ENCODE measurements at places on chromosomes 5 and 9.

DNA sequence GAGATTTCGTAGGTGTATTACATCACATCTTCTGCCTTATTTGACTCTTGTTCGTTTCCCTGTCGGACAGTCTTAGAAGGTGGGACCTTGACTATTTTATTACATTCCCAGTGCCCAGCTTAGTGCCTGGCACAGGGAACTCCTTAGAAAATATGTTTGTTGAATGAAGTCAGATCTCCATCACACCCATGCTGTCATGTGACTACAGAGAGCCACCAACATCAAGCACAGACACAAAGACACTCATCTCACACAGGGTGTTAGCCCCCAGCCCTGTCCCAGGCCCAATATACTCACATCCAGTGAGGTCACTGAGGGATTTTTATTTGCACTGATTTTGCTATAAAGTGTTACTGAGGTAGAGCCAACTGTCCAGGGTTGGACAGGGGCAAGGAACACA, 692 bp upstream of the SRA1 start:
- H3K27me3 ChIP-seq: no peaks in the 10 kb centered on the region
- no peak for DNase-seq
- H3K4me1 ChIP-seq: peaks cover 52% of the 10 kb centered on the region
- peak overlapping the region; percentile 73 for H3K4me3 ChIP-seq
- peak overlapping the region; percentile 90 for H3K27ac ChIP-seq

DNA sequence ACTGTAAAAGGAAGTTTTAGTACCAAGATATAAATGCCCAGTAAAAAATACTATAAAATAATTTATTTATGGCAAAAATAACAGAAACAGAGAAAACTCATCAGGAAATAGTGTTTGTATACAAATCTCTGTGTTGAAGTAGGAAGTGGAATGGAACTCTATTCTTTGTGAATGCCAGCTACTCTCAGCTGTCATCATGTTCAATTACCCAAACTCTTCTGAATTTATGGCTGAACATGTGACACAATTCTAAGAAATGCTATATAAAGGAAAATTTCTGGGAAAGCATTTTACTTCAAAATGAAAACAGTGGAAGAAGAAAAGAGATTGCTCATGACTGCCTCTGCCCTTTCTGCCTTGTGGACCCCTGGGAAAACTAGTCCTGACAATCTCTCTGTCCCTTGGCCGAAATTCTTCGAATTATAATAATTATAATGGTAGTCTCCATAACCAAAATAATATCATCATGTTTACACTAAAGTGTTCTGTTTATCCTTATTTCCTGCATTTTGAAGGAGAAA, 522.3 kb upstream of the ST8SIA4 start:
- no peak overlapping the region for H3K27ac ChIP-seq
- DNase-seq: no peak
- H3K36me3 ChIP-seq: no peaks in the 10 kb centered on the region
- no peaks in the 10 kb centered on the region for H3K27me3 ChIP-seq
- no peaks in the 10 kb centered on the region for H3K4me1 ChIP-seq

DNA sequence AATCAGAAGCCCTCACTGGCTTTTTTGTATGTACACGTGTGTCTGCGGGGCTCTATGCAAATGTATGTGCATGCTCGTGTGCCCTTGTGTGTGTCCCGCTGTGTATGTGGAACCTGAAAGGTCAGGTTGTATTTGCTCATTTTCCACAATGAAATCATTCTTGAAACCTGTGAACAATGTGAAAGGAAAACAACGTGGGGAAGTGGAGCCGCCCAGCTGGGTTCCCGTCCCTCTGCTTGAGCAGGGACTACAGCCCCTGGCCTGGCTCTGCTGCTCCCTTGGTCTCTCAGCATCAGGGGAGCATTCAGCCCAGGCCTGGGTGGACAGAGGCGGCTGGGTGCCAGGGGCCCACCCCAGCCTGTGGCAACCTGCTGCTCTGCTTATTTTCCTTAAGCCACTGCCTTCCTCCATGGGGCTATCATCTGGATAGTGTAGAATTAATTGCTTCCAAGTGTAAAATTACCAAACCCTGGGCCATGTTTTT, 3.0 kb downstream of the ECSCR start:
- H3K27ac ChIP-seq: peak overlapping the region; percentile 92
- H3K4me3 ChIP-seq: peak overlapping the region; percentile 29
- no peaks in the 10 kb centered on the region for H3K36me3 ChIP-seq
- no peaks in the 10 kb centered on the region for H3K27me3 ChIP-seq
- no peak for DNase-seq

GRCh38 chr9:81389569-81389993, 299.8 kb downstream of the TLE1 start:
- no peaks in the 10 kb centered on the region for H3K4me1 ChIP-seq
- no peaks in the 10 kb centered on the region for H3K27me3 ChIP-seq
- DNase-seq: no peak
- no peak overlapping the region for H3K4me3 ChIP-seq
- H3K36me3 ChIP-seq: no peaks in the 10 kb centered on the region

Data from activated CD4-positive, alpha-beta T cell treated with anti-CD3 and anti-CD28 coated beads, Interleukin-2, amount 10 ng/mL, durations not matched to agents 7 days and 5 days (primary cell).